ENCODE measurements at places on chromosomes 7 and 10.

- DNase-seq, result no peak
Observed at GRCh38 chr7:16609842-16610450, 35.6 kb downstream of the ANKMY2 start.

- DNase-seq, result no peak
Observed at GRCh38 chr10:104589871-104590270, 51.2 kb upstream of the SORCS3 start.

GRCh38 chr7:49638166-49638565 is 135.3 kb upstream of the VWC2 start:
- no peak for DNase-seq

GRCh38 chr7:75872073-75872782 is 6.6 kb upstream of the RHBDD2 start:
- DNase-seq, result no peak

DNA sequence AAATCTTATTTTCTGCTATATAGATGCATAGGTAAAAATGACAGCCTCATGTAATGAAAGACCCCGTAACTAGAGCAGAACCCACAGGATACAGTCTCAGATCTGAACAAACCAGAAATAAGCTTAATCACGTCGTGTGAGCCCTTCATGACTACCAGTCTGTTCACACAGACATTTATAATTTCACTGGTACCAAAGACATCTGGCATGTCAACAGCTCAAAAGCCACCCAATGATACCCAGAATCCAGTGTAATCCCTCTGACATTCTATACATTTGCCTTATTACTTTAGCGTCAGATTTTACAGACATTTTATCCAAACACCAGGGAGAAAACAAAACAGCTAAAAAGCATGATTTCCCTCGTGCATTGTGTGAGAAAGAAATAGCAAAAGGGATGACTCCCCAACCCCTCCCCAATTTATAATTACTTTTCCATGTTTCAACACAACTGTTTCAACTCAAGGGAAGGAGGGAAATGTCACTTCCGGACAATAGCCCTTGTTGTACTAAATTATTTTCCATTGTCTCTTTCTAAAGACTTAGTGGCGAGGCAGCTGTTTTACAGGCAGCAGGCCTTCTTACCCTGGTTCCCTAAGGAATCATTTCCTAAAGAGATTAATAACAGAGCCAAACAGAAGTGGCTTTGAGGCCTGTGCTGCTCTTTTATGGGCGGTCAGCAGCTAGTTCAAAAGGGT is 33.2 kb downstream of the DOCK4 start:
- DNase-seq, result no peak

DNA sequence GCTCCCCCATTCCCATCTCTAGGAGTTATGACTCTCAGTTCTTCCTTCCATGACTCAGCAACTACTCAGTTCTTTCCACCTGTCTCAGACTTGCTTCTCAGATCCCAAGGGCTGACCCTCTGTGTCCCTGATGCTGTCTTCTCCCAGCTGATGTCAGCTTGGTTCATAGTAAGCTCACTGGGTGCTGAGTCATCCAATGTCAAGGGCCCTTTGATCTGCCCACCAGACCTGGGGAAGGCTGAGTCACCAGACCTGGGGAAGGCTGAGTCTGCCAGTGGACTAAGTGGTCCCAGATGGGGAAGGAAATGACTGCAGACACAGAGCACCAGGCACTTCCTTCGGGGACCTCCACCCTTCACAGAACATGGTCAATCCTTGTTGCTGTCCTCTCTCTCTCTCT is 76.1 kb upstream of the ZEB1 start:
- no peak for DNase-seq

DNA sequence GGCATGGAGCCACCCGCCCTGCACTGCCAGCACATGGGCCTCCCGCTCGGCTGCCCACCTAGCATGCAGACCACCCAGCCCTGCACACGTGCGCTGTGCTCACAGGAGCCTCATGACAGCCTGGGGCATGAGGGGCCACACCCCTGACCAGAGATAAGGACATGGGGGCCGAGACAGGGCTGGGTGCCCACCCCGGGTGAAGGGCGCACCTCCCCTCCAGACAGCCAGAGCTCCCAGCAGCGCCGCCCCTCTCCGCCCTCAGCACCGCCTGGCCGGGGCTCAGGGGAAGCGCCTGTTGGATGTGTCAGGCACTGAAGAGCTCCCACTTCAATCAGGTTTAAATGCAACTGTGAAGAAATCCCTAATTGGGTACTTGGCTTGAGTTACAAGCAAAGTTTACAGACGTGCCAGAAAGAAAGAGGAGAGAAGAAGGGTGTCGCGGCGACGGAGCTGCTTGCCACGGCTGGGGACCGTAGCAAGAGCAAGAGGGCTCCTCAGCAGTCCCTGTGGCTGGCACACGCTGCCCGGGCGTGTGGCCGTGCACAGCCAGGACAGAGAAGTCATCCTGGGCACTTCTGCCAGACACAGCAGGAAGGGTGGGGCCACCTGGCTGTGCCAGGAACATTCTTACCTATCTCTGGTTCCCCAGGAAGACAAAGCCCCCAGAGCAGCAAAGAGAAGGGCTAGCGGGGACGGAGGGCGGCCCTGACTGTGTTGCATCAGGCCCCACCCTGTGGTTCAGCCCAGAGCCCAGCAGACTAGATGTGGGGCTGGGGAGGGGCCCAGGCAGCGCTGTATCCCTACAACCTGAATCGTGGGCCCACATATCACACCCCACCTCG is 247.4 kb downstream of the ELFN1 start:
- DNase-seq, result no peak

- no peak for DNase-seq
Observed at GRCh38 chr7:33750177-33750576, 155.2 kb upstream of the BMPER start.

GRCh38 chr7:18508443-18509427 is 13.2 kb downstream of the HDAC9 start:
- DNase-seq, result no peak

DNA sequence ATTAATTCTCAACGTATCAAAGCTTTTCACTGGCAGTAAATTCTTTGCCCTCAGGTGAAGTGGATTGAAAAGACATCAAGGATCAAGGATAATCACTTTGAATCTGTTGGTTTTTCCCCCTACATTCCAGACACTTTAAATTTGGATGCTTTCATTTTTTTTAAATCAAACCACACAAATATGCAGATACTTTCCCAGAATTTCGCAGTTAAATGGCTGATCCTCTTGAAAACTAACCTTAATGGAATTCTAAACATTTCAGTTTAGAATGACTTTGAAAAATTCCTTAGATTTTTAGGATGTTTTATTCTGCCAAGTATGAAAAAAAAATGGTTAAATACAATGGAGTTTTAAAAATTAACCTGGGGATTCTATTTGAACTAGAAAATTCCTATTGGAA is 325.9 kb downstream of the GFRA1 start:
- no peak for DNase-seq

DNA sequence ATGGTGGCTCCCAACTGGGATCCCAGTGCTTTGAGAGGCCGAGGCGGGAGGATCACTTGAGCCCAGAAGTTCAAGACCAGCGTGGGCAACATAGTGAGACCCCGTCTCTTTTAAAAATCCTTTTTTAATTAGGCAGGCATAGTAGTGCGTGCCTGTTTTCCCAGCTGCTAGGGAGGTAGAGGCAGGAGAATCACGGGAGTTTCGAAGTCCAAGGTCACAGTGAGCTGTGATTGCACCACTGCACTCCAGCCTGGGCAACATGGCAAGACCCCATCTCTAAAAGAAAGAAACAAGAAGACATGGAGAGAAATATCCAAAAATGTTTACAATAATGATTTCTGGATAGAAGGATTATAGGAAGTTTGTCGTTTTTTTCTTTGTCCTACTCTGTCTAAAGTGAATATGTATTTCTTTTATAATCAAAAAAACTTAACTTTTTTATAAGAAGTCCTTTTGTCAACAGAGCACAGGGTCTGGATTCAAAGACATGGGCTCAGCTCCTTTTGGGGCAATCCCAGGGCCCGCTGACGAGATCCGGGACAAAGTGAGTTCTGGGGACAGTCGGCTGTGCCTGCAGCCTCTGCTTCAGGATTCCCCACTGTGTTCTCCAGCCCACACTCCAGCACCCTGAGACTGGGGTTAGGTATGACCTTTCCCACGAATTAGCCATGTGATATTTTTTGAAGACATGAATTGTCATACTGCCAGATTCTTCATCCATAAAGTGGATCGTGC is 45.6 kb downstream of the PDGFA start:
- no peak for DNase-seq

GRCh38 chr10:27541796-27542729 is 38.0 kb downstream of the RAB18 start:
- DNase-seq, result no peak

- DNase-seq, result no peak
Observed at GRCh38 chr7:86643561-86644281, at the start of gene GRM3. Gene GRM3 (plus strand): TSS chr7:86643909. CDS start chr7:86765146, 121,237 bp downstream.

GRCh38 chr7:80480566-80480965 is 31.3 kb downstream of the GNAT3 start:
- DNase-seq, result no peak

DNA sequence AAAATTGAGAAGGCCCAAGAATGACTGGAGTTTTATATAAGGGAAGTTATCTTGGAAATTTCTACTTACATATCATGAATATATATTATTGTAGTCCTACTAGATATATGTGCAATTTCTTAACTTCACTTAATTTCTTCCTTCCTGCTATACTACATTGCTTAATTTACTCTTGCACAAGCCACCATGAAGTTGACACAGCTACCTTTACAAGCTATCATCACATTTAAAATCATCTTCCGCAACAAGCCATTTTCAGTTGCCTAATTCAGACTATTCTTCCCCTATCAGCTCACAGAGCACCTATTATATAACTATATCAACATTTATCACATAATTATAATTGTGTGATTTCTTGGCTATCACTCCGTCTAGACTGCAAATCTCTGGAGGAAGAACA is 418.4 kb downstream of the PARD3 start:
- no peak for DNase-seq

GRCh38 chr10:128059266-128059981 is 66.8 kb downstream of the MKI67 start:
- no peak for DNase-seq

DNA sequence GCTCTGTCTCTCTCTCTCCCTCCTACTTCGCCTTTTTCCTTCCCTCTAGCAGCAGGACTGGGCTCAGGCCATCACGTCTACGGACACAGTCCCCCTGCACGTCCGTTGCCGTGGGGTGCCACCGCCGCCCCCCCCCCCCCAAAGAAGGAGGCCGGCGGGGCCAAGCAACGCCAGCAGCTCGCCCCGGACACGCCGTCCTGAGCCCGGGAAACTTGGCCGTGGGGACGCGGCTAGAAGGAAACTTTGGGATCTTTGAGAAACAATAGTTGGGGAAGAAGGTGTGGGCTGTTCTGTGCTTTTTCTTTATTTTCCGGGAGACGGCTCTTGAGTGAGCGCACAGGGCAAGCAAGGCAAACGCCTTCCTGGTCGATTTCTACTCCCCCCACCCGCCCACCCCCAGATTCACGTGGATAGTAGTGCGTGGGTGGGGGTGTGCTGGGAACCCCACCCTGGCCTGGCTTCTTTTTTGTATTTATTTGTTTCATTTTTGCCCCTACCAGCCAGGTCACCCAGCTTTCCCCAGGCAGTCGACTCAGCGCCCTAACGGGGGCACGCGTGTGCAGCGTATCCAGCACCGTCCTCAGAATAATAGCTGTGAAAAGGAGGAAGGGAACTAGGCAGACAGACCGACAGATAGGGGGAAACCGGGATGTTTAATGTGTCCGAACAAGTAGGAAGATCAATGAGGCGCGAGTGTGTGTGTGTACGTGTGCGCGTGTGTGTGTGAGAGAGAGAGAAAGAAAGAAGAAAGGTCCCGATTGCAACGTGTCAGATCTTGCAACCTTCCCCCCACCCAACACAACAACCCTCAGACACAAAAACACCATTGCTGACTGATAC is 1.4 kb downstream of the MXI1 start:
- DNase-seq, result no peak

DNA sequence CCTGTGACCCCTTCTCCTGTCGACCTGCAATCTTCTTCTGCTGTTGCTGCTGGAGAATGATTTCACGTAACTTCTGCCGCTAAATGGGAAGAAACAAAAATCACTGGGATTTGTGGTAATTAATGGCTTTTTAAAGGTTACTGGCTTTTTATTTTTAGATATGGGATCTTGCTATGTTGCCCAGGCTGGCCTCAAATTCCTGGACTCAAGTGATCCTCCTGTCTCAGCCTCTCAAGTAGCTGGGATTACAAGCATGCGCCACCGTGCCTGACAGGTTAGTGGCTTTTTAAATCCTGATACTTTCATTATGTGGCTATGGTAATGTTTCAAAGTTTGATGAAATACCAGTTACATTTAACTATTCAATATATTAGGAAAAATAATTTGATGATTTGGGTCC is 154.6 kb downstream of the GALNT11 start:
- DNase-seq, result no peak

GRCh38 chr10:12543589-12543988 is 194.2 kb downstream of the CAMK1D start:
- no peak for DNase-seq

DNA sequence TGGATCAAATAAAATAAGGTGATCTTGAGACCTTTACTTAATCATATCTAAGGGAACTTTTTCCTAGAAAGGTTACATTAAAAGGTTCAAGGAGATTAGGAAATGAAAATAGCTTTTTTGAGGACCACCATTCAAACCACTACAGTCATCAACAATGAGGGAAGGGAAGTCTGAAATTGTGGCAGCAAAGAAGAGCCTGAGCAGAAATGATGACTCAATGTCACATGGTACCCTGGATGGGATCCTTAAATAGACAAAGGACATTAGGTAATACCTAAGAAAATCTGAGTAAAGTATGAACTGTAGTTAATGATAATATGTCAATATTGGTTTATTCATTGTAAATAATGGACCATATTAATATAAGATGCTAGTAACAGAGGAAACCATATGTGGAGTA is 236.0 kb downstream of the SEMA3D start:
- no peak for DNase-seq

DNA sequence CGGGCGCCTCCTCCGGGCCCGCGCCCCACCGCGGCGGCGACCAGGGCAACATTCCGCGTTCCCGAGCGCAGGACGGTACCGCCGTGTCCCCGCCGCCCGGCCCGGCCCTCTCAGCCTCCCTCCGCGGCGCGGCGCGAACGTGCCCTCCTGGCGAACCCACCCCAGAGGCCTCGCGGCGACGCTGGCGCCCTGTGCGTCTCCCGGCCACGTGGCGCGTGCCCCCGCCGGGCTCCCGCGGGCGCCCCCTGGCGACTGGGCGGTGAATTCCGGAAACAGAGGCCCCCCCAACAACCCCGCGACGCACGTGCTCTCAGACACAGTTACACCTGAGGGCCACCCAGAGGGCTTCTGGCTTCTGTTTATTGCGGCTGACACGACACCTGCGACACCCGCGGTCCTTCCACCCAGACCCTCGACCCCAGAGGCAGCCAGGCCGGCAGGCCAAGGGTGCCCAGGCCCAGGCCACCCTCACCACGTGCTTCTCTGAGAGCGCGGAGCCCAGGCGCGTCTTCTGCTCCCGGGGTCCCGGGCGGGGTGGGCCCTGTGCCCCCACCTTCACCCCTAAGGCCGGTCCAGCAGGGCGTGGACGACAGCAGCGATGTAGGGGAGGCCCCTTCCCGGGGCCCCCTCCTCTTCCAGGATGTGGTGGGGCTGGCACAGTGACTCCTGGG is at the start of gene SAP25:
Gene SAP25, minus strand, starts transcription at position 210 of the 671 bp plus-strand sequence. Its CDS starts 158 bp downstream, at position 52.
- no peak for DNase-seq

- DNase-seq, result no peak
Observed at GRCh38 chr7:90320801-90321494, at the start of gene FAM237B. Gene FAM237B (minus strand): TSS chr7:90321304. CDS start chr7:90319748, 1,556 bp downstream.
